ENCODE measurements at places on chromosomes 6 and 20. TPM values are rescaled to one million over a fixed set of nuclear protein-coding genes. Genes with fewer than 3 reads are reported as not detected.

DNA sequence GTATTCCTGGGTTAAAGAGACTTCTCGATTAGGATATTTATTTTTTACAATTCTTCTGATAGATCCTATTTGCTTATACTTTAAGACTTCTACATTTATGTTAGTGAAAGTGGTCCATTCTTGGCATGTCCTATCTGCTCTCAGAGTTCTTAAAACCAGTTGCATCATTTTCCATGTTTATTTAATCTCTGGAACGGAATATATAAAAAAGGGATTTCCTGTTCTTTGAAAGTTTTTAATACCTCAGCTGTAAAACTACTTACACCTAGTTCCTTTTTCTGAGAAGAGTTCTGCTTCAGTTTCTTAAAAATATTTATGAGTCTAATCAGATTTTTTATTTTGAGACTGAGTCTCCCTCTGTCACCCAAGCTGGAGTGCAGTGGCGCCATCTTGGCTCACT is 18.0 kb upstream of the MYL9 start:
- H3K27ac ChIP-seq = no peak overlapping the region
- H3K4me3 ChIP-seq = no peak overlapping the region
- no peak for DNase-seq
- no peaks in the 10 kb centered on the region for H3K27me3 ChIP-seq
- peaks cover 94% of the 10 kb centered on the region for H3K36me3 ChIP-seq

GRCh38 chr6:151409260-151409659 is 17.9 kb upstream of the ZBTB2 start:
- H3K27ac ChIP-seq = no peak overlapping the region
- no peaks in the 10 kb centered on the region for H3K27me3 ChIP-seq
- H3K4me3 ChIP-seq = no peak overlapping the region
- DNase-seq = no peak
- H3K4me1 ChIP-seq = no peaks in the 10 kb centered on the region

- peak overlapping the region; percentile 18 for H3K27ac ChIP-seq
- DNase-seq = no peak
- no peaks in the 10 kb centered on the region for H3K27me3 ChIP-seq
Measured at GRCh38 chr6:134534708-134535149, 216.8 kb upstream of the SGK1 start.

DNA sequence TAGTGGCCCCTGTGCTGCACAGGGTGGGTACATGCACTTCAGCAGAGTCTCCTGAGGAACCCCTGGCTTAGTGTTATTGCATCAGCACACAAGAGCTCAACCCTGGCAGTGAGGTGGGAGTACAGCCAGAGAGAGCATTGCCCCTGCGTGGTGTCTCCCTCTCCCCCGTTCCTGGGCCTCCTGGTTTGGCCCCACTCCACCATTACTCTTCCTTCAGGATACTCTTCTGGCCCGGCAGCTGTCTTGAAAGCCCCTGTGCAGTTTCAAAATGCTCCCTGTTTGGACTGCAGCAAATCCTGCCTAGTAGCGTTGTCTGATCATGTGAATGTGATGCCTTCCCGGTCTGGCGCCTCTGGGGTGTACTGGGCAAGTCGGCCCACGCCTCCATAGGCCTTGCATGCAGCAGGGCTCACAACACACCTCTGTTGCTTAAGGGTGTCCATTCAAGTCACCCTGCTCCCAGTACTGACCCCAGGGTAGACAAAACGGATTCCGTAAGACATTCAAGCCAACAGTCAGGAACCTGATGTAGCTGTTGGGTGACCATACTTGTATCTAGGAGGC is 32.1 kb downstream of the TXNDC5 start:
- no peak for DNase-seq
- peaks cover 30% of the 10 kb centered on the region for H3K36me3 ChIP-seq
- H3K27me3 ChIP-seq = no peaks in the 10 kb centered on the region
- no peak overlapping the region for H3K27ac ChIP-seq
- H3K4me1 ChIP-seq = no peaks in the 10 kb centered on the region

GRCh38 chr6:116971959-116972358 is 94.9 kb downstream of the RFX6 start:
- no peaks in the 10 kb centered on the region for H3K4me1 ChIP-seq
- no peaks in the 10 kb centered on the region for H3K36me3 ChIP-seq
- H3K4me3 ChIP-seq = no peak overlapping the region
- peak; percentile 17 for DNase-seq

DNA sequence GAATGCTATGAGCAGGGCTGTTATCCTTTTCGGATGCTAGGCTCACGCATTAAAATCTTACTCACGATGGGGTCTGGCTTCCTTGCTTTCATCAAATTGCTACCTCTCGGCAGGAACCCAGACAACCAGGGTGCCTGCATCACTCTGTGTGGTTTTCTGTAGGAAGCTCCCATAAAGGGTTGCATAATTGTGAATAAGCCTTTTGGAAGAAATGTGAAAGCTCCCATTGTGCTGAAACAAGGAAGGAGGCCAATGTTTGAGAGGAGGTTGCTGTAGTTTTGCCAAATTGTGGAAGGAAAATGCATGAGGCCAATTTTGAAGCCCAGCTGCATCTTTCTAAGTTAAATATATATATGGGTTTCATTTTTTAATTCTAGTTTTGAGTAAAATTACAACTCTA is 615.5 kb downstream of the C6orf118 start:
- H3K27me3 ChIP-seq = no peaks in the 10 kb centered on the region
- no peak overlapping the region for H3K27ac ChIP-seq
- H3K36me3 ChIP-seq = no peaks in the 10 kb centered on the region
- DNase-seq = no peak

DNA sequence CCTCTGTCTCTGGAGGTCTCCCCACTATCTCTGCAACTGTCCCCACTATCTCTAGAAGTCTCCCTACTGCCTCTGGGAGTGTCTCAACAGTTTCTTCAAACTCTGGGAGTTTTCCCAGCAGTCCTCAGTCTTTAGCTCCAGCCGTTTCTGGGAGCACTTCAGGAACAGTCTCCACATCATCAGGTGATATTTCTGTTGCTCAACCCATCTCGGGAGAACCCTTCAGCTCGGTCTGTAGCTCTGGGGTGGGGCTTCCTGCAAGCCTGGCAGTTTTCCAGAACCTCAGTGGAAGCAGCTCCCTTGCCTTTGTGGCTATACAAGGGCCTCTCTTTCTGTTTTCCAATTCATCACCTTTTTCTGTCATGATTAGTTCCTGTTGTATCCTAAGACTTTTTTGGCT is 3.0 kb upstream of the SFTA2 start:
- no peaks in the 10 kb centered on the region for H3K27me3 ChIP-seq
- no peaks in the 10 kb centered on the region for H3K36me3 ChIP-seq
- H3K4me3 ChIP-seq = no peak overlapping the region

- no peaks in the 10 kb centered on the region for H3K27me3 ChIP-seq
- H3K36me3 ChIP-seq = no peaks in the 10 kb centered on the region
- no peak overlapping the region for H3K4me3 ChIP-seq
- peaks cover 36% of the 10 kb centered on the region for H3K4me1 ChIP-seq
- no peak overlapping the region for H3K27ac ChIP-seq
- no peak for DNase-seq
Measured at GRCh38 chr6:10149603-10150002, 265.3 kb downstream of the TFAP2A start.

DNA sequence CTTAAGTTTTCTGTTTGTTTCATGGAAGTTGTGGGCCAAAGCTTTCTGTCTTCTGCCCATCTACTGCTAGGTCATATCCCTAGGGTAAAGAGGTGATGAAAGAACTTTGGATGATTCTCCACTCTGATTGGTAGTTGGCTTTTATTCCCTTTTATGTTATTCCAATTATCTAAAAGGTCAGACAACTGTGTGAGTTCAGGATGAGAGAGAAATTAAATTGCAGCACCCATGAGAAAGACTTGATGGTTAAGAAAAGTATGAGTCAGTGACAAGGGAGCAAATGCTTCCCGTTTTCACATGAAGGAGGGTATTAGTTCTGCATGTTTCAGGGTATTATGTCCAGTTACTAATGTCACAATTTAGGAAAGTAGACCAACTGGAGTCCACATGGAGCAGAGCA is 136.3 kb downstream of the CD109 start:
- DNase-seq = no peak
- H3K27me3 ChIP-seq = no peaks in the 10 kb centered on the region
- H3K27ac ChIP-seq = no peak overlapping the region
- H3K4me3 ChIP-seq = no peak overlapping the region
- H3K36me3 ChIP-seq = no peaks in the 10 kb centered on the region
- H3K4me1 ChIP-seq = no peaks in the 10 kb centered on the region

DNA sequence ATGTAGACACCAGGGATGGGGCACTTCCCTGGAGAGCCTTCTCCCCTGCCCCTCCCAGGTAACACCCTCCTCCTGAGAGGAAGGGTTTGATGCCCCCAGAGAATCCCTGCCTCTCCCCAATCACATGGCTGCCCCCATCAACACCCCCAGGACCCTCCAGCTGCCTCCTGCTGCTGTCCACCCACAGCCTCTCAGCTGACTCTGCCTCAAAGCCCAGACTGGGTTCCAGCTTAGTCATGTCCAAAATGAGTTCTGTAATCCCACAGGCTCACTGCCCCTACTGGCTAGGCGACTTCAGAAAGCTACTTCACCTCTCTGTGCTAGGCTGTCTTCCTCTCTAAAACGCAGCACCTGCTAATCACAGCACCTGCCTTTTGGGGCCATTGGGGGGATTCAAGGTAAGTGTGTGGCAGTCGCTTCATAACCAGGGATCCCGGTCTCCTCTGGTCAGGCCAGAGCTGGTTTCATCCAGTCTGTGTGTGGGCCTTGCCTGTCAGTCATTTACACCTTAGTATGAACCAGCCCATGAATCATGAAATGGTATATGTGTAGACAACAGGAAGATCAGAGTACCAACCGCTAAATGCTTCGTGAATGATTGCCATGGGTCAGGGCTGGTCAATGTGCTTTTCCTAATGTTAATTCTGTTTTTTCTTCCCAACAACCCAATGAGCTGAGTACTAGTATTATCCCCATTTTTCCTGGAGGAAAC is 40.4 kb downstream of the TFEB start:
- no peak for DNase-seq
- H3K4me3 ChIP-seq = no peak overlapping the region
- H3K27me3 ChIP-seq = no peaks in the 10 kb centered on the region

DNA sequence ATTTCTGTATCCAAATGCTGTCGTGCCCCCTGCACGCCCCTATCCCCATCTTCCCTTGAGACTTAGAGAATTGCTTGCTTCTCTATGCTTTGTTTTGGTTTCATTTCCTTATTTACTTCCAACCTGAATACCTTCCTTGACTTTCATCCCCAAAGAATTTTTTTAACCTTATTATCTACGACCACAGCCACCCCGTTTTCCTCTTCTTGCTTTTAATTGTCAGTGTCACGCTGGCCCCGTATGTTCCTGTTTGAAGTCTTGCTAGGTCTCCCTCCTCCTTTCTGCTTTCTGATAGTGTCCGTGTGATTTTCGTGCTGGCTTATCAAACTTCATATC is 40.1 kb downstream of the RNF217 start:
- no peaks in the 10 kb centered on the region for H3K36me3 ChIP-seq
- peak overlapping the region; percentile 36 for H3K4me3 ChIP-seq
- peak overlapping the region; percentile 73 for H3K27ac ChIP-seq

The TMEM244 gene
- total RNA-seq = not detected

GRCh38 chr6:11008821-11009220 is 35.3 kb downstream of the ELOVL2 start:
- peak overlapping the region; percentile 74 for H3K27ac ChIP-seq
- no peak for DNase-seq
- H3K27me3 ChIP-seq = no peaks in the 10 kb centered on the region

DNA sequence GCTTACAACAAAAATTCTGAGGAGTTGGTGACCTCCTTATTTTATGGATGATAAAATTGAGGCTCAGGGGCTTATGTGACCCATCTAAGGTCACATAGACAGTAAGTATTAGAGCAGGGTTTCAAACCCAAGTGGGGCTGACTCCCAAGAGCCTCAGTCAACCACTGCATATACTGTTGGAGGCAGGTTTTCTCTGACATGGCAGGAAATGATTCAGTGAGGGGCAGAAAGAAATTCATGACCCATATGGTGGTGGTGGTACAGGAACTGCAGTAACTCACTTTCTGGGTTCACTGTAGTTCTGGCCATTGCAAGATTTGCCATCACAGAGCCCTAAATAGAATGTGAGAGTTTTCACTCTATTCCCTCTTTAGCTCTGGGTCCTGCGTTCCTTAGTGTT is 132.0 kb upstream of the ENPP5 start:
- no peak for DNase-seq
- H3K4me1 ChIP-seq = no peaks in the 10 kb centered on the region
- H3K27ac ChIP-seq = no peak overlapping the region
- H3K4me3 ChIP-seq = no peak overlapping the region
- H3K36me3 ChIP-seq = no peaks in the 10 kb centered on the region

The ADA gene
- total RNA-seq = 8.8 TPM

GRCh38 chr6:137794516-137795201 is 72.4 kb upstream of the TNFAIP3 start:
- H3K27ac ChIP-seq = no peak overlapping the region
- H3K4me1 ChIP-seq = peaks cover 7% of the 10 kb centered on the region
- no peaks in the 10 kb centered on the region for H3K36me3 ChIP-seq
- H3K4me3 ChIP-seq = no peak overlapping the region
- DNase-seq = no peak

DNA sequence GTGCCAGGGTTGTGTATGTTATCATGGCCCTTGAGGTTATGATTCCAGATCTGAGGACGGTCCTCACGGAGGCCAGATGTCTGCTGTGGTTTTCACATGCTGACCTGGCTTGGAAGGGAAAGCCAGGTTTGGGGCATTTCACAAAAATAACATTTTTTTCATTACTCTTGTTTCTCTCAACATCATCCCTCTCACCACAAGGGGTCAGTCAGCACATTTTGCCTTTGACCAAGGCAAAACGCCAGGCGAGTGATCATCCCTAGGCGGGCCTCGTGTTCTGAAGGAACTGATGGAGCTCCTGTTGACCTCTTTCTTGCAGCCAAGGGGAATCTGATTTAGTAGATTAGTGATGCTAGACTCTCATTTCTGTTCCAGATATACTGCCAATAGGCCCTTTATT is 133.5 kb downstream of the TBC1D7 start:
- no peaks in the 10 kb centered on the region for H3K4me1 ChIP-seq
- H3K36me3 ChIP-seq = no peaks in the 10 kb centered on the region
- no peak overlapping the region for H3K27ac ChIP-seq
- H3K4me3 ChIP-seq = no peak overlapping the region
- no peaks in the 10 kb centered on the region for H3K27me3 ChIP-seq
- DNase-seq = peak; percentile 22

DNA sequence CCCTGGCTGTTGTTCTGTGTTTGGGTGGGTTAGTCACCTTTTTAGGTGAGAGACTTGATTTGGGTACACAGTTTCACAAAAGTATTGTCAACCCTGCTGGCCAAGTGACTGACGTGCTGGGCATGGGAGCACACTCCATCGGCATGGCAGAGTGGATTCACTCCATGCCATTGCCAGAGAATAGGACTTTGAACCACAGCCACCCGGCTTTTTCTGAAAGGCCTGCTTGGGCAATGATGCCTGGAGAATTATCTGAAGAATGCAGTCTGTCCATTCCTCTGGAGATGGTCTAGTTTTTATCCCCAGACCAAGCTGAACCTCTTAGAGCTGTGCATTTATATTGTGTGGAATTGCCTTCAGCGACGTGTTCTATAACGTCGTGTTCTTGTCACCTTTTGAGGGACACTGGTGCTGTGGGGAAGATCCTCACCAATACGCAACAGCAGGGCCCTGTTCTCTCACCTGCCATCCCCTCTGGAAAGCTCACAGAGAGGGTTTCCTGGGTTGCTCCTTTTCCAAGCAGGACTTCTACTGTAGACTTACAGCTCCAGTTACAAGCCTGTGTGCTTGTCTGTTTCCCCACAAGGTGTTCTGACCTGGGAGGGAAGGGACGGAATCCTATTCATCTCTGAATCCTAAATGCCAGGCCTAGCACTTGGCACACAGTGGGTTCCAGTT is 183.4 kb upstream of the AKAP12 start:
- no peaks in the 10 kb centered on the region for H3K27me3 ChIP-seq
- no peak for DNase-seq
- H3K4me3 ChIP-seq = no peak overlapping the region
- peaks cover 23% of the 10 kb centered on the region for H3K4me1 ChIP-seq
